ENCODE measurements at places on chromosomes 16 and 17.

DNA sequence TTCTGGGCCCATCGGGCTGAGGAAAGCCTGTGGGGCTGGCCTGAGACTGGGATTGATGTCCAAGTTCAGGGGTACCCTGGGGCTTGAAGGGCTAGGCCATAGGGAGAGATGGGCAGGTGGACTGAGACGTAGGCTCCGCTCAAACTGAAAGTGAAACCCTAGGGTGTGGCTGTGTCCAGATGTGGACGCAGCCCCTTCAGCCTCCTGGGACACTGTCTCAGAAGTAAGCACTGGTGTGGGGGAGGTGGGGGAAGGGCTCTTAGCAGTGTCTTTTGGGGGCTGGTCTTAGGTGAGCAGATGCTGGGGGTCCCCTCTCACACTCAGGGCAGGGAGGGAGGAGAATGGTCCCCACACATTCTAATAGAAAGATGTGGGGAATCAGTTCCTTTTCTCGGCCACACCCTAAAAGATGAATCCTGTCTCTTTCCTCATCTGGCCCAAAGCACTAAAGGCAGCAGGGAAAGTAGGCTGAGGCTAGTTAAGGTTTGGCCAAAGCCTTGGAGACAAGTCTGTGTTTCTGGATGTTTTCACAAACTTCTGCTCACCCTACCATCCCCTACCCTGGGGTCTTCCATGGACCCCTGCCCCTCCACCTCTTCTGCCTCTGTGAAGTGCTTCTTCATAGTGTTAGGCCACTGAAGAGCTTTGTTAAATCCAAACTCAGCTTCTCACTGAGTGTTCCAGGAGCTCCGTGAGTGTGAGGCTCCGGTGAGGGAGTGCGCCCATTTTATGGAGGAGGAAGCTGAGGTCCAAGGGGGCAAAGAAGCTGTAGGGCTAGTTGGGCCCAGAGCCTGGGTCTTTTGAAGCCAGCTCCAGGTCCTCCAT lies 5.6 kb downstream of the FMNL1 start:
- no peak for DNase-seq

- peak; percentile 41 for DNase-seq
Observed at GRCh38 chr16:23324727-23325126, 22.6 kb downstream of the SCNN1B start.

DNA sequence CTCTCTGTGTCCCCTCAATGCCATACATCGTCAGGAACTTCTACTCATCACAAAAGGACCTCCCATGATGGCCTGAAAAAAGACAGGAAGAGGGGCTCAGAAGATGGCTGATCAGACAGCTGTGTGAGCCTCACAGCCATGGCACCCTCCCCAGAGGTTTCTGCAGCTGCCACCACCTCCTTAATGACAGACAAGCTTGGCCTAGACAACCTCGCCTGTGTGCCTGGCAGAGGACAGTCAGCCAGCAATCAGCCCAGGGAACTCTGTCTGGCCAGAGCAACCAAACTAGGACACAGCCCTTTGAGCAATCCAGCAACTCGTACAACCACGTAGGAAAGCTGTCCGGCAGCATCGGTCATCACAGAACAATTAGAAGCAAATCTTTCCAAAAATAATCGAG lies 54.2 kb upstream of the MED9 start:
- DNase-seq, result no peak

- DNase-seq, result no peak
Observed at GRCh38 chr17:15263680-15264079, 1.4 kb downstream of the PMP22 start.

GRCh38 chr16:1561836-1562235 lies 28.4 kb downstream of the TMEM204 start:
- no peak for DNase-seq

GRCh38 chr17:44006272-44006597 lies 1.8 kb downstream of the NAGS start:
- no peak for DNase-seq

GRCh38 chr17:33732116-33732515 lies 439.0 kb upstream of the ASIC2 start:
- DNase-seq, result peak; percentile 8

DNA sequence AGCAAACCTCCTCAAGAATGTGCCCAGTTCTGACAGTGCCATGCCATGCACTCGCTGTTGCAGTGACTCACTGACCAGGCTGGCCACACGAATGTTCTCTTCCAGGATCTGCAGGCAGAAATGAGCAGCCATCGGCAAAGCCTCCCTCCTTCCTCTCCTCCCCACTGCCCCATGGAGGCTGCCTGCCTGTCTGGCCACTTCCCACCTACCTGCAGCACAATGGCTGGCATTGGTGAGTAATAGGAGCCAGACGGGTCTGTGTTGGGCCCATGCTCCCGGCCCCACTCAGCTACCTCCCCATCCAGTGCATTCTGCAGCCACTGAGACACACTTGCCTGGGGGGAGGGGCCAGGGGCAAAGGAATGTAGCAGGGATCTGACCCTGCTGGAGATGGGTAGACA lies 2.8 kb upstream of the MATCAP1 start:
- DNase-seq, result no peak
